ENCODE measurements at places on chromosomes 1 and 21.

- DNase-seq: no peak
Observed at GRCh38 chr21:33350676-33351075, 25.9 kb downstream of the IFNAR1 start.

GRCh38 chr1:228814176-228814575, 78.9 kb downstream of the RHOU start:
- DNase-seq: no peak

DNA sequence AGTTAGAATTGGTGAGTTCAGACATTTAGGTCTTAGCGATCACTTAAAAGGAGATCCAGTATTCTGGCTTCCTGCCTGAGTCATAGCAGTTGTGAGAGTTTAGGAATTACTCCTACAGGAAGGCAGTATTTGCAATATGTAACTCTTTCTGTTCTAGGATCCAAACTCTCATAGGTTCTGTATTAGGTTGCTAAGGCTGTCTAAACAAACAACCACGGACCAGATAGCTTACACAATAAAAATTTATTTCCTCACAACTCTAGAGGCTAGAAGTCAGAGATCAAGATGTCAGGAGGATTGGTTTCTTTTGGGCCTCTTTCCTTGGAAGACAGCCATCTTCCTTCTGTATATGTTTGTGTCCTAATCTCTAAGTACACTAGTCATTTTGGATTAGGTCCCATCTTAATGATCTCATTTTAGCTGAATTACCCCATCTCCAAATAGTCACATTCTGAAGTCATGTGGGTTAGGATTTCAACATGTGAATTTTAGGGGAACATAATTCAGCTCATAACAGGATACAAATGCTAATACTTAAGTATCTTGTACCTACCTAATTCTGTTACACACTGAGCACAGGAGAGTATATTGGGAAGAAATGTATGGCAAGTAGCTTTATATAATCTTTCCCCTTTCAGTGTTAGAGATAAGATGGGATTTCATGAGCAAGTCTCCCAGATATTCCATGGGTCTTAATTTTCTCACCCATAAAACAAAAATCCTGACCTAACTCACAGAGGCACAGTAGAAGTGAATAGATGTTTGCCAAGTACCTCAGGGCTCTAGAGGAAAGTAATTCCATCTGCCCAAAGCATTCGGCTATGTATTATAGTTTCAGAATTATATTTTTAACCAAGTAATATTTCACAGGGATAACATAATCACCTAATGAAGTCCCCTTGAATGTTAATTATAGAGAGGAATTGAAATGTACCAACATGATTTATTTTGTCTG, 144.4 kb downstream of the PTBP2 start:
- no peak for DNase-seq

DNA sequence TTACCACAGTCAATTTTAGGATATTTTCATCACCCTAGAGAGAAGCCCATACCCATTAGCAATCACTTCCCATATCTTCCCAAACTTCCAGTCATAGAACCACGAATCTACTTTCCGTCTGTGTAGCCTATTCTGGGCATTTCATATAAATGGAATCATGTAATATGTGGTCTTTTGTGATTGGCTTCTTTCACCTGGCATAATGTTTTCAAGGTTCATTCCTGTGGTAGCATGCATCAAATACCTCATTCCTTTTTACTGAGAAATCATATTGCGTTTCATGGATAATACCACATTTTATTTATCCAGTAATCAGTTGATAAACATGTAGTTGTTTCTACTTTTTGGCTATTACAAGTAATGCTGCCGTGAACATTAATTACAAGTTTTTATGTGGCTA, 21.5 kb downstream of the DESI2 start:
- no peak for DNase-seq

- no peak for DNase-seq
Observed at GRCh38 chr1:169741666-169742394, 8.0 kb upstream of the SELE start.

GRCh38 chr1:39063775-39064174, 37.6 kb downstream of the NDUFS5 start:
- no peak for DNase-seq

DNA sequence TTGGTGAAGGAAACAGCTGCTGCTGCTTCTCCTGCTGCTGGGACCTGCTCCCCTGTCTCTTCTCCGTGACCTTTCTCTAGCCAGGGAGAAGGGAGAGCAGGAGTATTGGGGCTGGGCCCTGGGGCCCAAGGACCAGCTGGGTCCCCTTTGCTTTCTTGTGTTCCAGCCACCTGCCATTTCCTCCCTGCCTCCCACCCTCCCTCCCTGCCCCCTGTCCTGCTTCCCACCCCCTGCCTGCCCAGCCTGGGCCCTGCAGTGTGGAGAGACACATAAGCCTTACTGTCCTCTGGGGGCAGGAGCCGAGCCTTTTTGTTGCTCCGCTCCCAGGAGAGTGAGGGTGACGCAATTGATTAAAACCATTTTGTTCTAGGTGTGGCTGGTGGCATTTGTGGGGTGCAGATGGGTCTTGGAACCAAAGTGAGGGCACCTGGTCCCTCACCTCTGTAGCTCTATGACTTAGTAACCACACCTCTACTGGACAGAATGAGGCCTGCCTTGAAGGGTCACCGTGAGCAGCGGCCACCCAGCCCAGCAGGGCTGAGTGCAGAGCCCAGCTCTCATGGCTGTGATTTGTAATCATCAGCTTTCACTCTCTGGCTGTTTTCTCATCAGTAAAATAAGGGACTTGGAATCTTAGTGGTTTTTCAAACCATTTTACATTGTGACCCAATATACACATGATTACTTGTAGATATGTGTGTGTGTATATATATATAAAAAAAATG, 13.9 kb upstream of the TMEM222 start:
- DNase-seq: no peak

DNA sequence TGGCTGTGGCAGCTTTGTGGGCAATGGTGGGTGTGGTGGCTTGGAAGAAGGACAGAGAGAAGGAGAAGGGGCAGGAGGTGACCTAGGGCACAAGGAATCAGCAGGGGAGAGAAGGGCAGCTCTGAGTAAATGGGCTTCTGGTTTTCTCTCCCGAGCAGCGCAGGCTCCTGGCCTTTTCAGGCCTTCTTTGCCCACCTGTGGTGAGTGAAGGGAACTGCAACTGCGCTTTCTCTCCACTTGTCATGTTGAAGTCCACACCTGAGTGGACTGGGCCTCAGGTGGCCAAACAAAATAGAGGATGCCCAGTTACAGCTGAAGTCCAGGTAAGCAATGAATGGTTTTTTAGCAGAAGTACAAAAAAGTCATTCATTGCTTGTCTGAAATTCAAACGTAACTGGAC, 29.4 kb upstream of the KCNA10 start:
- DNase-seq: no peak

DNA sequence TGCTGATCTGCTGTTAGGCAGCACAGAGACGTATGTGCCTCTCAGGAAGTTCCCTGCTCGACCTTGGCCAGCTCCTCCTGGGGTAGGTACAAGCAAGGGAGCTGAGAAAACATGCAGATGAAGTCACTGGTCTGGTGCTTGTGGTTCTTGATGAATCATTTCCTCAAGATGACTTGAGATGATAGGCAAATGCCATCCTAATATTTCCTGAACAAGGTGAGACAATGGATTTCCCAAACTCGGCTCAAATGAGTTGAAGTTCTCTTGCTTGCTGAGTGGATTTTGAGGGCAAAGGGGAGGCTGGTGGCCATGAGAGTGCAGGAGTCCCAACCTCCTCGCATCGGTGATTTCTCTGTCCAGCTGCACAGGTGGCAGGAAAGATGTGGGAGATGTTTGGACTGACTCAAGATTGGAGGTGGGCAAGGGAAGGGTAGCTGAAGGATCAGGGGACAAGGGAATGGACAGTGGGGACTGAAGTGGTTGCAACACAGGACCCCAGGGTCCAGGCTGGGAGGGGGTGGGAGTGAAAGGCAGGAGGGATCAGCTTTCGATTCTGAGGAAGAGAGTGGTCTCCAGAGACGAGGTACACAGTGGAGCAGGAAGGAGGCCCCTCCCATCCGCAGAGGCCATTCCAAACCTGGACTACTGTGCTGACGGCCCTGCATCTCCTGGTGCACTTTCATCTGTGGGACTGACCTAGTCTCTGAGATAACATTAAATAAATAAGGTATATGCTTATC, 63.9 kb downstream of the CAPN2 start:
- DNase-seq: no peak

DNA sequence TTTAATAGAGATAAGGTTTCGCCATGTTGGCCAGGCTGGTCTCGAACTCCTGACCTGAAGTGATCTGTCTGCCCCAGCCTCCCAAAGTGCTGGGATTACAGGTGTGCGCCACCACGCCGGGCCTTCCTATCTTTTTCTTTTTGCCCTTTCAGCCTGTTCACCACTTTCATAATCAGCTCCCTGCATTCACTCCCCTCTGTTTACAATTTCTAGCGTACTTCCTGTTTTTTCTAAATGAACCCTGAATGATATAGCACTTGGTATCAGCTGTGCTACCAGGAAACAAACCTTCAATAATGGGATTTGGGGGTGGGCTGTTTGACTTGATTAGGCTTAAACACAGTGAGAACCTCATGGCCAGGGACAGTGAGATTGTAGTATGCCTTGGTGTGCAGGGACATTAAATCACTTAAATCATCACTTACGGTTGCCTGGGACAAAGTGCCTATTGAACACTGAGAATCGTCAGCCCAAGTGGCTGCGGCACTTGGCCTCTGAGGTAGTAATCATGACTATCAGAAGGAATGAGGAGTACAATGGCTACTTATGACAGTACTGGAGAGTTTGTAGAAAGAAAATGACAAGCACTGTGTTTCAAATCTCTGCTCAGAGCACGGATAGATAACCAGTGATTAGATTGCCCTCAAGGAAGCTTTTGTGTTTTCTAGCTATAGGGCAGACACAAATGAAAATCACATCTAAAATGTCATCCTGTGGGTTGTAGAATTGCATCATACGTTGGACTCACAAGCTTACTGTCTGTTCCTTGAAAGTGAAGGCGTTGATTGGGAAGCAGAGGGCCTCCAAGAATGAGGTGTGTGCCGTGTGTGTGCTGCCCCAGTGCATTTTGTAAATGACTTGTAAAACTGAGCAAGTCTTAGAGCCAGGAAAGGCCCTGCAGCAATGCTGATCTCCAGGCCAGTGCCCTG, 661.8 kb downstream of the MATN1 start:
- DNase-seq: no peak

- no peak for DNase-seq
Observed at GRCh38 chr1:93738075-93738622, 56.5 kb upstream of the BCAR3 start.

DNA sequence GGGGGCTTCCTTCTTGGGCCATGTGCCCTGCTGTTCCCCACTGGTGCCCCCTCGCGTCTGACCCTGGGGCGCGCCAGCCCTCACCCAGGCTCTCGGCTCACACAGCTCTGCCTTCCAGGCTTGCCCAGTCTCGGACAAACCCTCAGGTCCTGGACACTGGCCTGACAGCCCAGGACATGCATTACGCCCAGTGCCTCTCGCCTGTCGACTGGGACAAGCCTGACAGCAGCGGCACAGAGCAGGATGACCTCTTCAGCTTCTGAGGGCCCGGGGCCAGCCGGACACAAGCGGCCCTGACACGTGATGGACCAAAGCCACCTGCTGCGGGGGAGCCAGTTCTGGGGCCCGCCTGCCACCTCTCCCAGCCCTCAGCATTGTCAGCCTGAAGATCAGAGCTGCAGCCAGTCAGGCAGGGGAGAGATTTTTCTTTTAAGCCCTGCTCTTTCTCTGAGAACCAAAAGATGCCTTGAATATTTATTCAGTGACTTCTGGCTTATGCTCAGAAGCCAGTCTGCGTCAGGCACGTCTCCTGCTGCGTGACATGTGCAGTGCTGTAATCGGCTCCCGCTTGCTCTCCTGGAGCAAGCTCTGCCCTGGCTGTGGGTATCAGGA, 23.4 kb downstream of the LDLRAP1 start:
- peak; percentile 67 for DNase-seq

DNA sequence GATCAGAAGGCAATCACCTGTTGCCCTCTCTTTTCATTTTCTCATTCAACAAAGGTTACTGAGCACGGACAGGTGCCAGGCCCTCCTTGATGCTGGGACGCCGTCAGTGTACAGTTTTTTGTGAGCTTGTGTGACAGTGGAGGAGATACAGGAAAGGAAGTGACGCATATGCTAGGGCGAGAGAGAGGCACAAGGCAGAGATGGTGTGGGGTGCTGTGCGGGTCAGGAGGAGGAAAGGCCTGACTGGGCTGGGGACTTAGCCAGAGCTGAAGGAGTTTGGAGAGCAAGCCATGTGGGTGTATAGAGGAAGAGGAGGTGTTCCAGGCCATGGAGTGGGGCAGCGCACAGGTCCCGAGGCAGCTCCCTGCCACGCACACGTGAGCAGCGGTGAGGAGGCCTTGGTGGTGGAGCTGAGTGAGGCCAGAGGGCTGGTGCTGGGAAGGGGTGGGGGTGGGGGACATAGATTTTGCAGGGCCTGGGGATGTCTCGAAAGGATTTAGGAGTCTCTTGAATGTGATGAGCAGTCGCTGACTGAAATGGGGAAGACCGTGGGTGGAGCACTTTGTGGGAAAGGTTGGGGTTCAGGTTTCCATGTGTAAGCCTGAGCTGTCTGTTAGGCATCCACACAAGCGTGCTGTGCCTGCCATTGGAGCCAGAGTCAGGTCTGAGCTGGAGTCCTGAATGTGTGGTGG, 46.0 kb downstream of the TRAPPC10 start:
- DNase-seq: no peak

GRCh38 chr1:220880726-220881506, 1.7 kb downstream of the HLX start:
- no peak for DNase-seq

DNA sequence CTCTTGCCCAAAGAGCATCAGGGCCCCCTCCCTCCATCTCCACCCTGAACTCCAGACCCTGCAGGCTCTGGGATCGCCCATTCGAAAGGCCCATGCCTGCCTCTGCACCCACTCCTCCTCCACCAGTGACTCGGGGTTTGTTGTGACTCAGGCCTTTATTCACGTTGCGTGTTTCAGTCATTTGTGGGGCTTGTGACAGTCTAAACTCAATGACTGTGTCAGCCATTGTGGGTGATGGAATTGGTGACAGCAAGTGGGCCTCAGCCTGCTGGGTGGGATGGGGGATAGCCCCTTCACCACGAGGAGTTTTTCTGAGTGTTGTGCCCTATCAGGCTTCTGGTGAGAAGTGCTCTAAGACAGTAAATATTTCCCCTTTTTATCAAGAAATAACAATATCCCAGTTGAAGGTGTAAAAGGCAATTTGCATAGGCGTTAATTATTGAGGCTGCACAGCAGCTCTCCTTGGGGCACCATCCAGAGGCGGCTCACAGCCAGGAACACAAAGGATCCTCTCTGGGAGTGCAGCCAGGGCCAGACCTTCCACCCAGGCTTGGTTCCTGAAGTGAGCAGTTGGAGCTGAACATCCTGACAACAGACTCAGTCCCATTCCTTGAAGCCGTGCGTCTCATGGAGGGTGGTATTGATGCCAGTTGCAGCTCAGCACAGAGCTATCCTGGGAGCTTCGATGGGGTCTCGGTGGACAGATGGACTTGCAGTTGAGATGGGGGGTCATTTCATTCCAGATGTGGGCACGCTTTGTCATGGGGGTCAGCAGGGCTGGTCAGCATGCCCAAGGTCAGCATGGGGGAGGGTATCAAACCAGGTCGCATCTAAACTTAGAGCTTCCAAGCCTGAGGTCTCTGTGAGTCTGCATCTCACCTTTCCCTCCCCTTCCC, 135.6 kb upstream of the CACNA1E start:
- no peak for DNase-seq
